Liver (tissue), 10 donors: ENCODE measurements at places on chromosomes 13 and 19. TPM values are rescaled to one million over a fixed set of nuclear protein-coding genes. Genes with fewer than 3 reads are reported as not detected.

- H3K4me3 ChIP-seq: no peak overlapping the region
- H3K36me3 ChIP-seq: no peaks in the 10 kb centered on the region
- H3K27me3 ChIP-seq: no peaks in the 10 kb centered on the region
- DNase-seq: no peak
- peaks cover 2% of the 10 kb centered on the region for H3K4me1 ChIP-seq
Observed at GRCh38 chr13:33207615-33207961, 78.0 kb downstream of the STARD13 start.

DNA sequence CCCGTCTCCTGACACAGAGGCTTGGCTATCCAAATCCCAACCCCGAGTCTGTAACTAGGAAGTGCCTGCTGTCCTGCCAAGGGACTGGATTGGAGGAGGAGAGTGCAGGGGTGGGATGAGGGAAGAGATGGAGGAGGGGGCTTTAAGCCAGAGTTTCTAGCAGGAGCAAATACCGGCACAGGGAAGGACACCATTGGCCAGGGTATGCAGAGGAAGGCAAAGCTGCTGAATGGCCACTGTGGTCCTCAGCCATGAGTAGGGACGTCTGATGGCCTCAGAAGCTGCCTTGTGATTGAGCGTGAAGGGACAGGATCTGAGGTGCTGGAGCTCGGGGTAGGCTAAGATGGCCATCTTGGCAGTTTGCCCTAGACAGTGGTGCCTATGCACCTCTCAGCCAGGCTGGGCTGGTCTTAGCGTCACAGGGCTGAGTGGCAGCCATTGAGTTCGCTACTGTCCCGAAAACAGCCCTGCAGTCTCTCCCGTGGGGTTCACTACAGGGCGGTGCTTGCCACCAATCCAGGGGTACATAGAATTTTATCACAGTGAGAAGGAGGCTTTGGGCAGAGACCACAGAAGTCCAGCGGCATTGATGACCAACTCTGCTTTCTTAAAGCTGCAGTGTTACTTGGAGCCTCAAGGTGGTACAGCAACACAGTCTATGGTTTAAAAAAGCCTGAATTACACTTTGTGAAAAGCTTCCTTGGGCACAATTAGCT, 61.8 kb downstream of the AKAP11 start:
- no peaks in the 10 kb centered on the region for H3K4me1 ChIP-seq
- no peaks in the 10 kb centered on the region for H3K36me3 ChIP-seq
- H3K27ac ChIP-seq: no peak overlapping the region
- no peak for DNase-seq
- H3K27me3 ChIP-seq: no peaks in the 10 kb centered on the region

DNA sequence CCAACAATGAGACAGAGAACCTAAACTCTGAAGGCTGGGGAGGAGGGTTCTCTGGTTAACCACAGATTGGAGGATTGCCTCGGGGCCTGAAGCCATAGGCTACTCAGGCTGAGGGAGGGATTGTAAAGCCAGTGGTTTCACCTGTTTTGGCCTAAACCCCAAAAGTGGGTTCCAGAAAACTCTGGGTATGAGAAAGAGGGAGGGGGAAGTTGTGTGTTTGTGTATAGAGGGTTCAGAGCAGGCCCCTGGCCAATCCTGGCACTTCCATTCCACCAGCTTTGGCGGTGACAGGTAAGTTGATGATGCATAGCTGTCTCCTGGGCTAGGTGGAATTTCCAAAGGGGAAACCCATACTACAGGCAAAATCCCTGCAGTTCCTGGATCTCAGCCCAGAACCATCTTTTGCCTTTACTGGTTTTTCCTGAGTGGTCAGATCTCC, 13.5 kb upstream of the CCDC97 start:
- peaks cover 2% of the 10 kb centered on the region for H3K4me1 ChIP-seq
- peaks cover 95% of the 10 kb centered on the region for H3K36me3 ChIP-seq
- no peak overlapping the region for H3K4me3 ChIP-seq
- no peak for DNase-seq
- H3K27ac ChIP-seq: no peak overlapping the region

GRCh38 chr19:14475251-14476073, at the start of gene PTGER1:
Gene PTGER1 (minus strand): TSS chr19:14475354. CDS start chr19:14474320, 1,034 bp downstream.
- H3K4me1 ChIP-seq: peaks cover 27% of the 10 kb centered on the region
- peaks cover 11% of the 10 kb centered on the region for H3K36me3 ChIP-seq
- no peak within 1 kb of the TSS for H3K4me3 ChIP-seq

The NECTIN2 gene
- polyA plus RNA-seq: 56.2 TPM
